ENCODE measurements at places on chromosomes 16 and 17. TPM values are rescaled to one million over a fixed set of nuclear protein-coding genes. Genes with fewer than 3 reads are reported as not detected.

C17orf50 gene
- not detected for total RNA-seq

GRCh38 chr16:81003610-81004460, 2.9 kb downstream of the CMC2 start:
- DNase-seq: no peak

DNA sequence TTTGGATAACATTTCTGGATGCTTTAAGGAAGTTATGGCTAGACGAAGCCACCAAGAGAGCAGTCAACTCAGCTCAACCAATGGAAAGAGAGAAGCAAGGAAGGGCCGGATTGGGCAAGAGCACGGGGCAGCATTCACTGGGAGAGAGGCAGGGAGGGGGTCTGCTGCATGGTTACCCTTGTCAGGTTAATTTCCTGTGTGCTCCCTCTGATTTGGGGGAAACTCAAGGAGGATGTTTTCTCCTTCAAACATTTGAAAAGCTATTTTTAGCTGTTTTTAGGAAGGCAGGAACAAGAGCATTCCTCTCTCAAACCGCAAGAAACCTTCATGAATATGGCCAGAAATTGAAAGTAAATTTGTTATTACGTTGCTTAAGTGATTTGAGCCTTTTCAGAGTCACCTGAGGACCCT, 118.5 kb upstream of the ZFHX3 start:
- DNase-seq: no peak

DNA sequence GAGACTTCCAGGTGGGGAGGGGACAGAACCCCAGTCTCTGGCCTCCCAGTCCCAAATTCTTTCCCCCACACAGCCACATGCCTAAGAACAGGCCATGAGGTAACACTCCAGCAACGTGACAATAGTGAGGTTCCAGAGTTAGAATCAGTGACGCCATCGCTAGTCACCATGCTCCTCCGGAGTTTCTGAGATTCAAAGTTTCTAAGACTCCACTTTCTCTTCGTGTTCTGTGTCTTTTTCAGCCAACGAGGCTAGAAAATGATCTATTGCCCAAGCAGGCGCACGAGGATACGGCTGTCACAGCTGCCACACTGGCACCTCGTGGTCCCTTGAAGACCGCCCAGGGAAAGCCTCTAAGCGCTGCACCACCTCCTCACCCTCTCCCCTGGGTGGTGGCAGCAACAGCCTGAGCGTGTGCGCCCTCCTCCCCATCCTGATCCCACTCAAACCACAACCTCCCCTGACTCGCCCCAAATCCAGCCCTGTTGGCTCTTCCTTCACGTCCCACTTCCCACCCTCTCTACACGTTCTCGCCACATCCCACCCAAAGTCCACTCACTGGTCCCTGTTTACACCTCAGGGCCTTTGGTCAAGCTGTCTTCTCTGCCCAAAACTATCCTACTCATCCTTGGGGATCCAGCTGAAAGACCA, 1.0 kb downstream of the MCRIP1 start:
- no peak for DNase-seq

DNA sequence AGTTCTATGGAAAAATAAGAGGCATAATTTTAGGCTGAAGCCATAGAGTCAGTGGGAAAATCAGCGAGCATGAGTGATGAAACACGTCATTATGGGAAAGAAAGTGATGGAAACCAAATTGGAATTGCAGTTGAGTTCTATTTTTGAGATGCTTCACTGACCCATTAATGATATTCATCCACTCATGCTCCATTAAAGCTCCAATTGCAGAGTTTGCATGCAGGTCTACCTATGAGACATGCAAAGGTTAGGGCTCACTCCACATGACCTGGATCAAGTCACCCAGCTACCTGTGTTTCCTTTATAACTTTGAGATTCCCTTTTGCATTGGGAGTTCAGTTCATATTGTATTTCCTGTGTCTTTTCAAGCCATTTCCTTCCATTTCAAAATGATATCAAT, 8.0 kb upstream of the KRTAP2-4 start:
- DNase-seq: no peak

DNA sequence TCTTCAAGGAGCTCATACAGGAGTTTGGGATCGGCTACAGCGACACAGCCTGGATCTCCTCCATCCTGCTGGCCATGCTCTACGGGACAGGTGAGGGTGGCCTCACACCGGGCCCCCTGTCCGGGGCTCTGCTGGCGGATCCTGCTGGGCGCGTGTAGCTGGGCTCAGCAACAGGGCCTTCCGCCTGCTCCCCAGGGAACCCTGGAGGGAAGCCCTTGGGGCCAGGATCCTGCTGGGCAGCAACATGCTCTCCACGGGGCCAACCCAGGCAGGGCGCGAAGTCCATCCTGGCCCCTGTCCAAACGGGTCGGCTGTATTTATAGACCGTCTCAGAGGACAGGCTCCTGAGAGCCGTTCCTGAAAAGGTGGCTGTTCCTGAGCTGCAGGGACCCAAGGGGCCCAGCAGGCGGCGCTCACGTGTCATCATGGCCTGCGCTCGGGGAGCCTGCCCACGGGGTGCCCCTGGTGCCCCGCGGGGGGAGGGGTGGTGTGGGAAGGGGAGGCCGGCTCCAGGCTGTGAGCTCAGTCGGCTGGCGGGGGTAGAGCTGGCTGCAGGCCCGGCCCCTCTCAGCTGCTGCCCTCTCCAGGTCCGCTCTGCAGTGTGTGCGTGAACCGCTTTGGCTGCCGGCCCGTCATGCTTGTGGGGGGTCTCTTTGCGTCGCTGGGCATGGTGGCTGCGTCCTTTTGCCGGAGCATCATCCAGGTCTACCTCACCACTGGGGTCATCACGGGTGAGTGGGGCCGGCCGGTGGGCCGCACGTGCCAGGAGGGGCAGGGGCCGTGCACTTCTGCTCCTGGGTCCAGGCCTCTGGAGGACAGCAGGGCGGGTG, 7.5 kb downstream of the SLC16A3 start:
- peak; percentile 95 for DNase-seq

- peak; percentile 98 for DNase-seq
Measured at GRCh38 chr17:41965694-41966462, 717 bp upstream of the CNP start.

DNA sequence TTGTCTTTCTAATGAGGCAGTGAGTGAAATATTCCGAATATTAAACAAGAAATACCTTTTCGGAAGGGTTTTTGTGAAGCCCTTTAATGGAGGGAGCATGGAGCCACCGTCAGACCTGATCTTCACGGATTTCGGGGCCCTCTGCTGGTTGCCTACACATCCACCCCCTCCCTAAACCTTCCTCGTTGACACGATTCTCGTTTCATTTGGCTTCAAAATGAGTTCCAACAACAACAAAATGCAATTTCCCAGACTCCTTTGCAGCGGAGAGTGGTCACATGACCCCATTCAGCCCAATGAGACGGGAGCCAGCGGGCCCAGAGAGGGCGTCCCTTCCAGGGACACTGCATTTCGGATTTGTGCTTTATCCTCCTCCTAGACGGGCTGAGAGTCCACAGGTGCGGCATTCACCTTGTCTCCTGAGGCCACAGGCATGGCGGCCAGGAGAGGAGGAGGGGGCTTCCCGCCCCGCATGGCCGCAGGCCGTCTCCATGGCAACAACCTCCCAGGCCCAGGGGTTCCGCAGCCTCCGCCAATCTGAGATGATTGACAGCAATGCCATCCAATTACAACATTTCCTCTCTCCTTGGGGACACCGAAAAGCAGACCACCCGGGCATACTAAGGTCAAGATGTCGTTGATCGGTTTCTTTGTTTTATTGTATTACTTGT, 259.8 kb downstream of the C16orf95 start:
- peak; percentile 66 for DNase-seq

DNA sequence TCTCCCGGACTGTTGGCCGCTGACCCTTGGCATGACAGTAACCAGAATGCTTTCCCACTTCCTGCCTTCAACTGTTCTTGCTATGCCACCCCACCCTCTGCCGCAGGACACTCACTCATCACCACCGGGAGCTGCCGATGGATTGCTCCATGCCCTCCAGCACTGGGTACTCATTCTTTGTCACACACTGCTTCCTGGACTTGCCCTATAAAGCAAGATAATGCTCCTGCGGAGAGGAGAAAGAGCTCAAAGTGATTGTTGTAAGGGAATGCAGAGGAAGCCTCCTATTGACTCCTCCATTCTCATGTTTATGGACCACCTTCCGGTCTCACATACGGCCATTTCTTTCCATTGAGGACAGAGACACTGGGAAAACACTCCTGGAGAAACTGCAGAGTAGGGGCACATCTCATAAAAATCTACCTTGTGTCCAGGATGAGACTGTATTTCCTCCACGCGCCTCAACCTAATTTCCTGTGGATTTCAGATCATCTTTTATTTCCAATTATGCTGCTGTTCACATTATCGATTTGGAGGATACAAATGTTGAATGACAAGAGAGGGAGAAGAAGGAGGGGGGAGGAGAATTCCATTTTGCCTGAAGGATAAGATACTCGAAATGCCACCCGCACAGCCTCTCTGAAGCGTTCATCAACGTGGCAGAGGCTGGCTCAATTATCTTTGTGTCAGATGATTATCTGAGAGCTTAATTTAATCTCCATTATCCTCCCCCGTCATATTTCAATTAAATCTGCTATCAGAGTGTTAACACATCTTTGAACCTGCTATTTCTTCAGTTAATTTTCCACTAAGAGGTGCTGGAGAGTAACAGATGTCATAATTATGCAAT, 486.1 kb upstream of the SALL1 start:
- DNase-seq: peak; percentile 75

DNA sequence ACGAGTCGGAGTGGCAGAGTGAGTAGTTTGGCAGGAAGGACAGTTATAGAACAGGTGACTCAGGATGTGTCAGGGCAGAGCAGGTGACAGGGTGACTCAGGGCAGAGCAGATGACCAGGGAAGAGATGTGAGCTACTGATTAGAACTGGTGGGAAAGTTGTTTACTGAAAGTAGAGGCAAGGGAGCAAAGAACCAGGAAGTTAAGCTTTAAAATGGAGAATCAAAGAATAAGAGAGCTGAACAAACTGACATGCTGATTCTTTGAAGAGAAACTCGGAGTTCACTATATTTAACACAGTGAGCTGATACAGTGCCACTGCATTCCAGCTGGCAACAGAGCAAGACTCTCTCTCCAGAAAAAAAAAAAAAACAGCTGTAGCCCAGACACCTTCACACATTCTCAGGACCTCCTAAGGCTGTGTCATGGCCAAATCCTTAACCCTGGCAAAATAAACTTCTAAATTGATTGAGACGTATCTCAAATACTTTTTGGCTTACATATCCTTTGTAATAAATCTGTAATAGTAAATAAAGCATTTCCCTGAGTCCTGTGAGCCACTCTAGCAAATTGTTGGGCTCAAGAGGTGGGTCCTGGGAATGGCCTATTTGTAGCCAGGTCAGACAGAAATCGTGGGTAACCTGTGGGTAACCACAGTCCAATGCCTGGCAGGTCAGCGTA, 12.3 kb upstream of the UBE2I start:
- DNase-seq: no peak

All from endodermal cell (in vitro differentiated cells).